ENCODE measurements at places on chromosomes 6 and 20.

GRCh38 chr6:25413207-25413905, 134.2 kb downstream of the CARMIL1 start:
- DNase-seq, result no peak

- DNase-seq, result no peak
These were observed 16.8 kb downstream of the TAF4 start for GRCh38 chr20:62048821-62049291.

DNA sequence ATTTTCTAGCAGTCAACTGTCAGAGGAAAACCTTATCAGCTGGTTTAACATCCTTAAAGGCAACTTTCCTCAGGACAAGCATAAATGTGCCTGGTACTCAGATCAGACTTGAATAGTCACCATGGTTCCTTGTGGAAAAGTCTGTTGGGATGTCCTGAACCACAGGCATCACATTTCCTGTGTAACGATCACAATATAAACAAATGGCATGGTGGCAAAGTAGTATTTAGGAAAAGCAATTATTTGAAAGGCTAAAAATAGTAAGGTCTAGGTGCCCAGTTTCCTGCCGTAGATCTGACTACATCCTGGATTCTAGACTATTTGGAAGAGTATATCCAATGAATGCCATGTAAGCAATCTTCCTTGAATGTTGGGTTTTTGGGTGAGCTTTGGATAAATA, 271.9 kb upstream of the AGPAT4 start:
- DNase-seq, result no peak

GRCh38 chr6:119442776-119443184, 93.2 kb upstream of the MAN1A1 start:
- DNase-seq, result no peak

GRCh38 chr6:6811128-6812009, 222.8 kb downstream of the LY86 start:
- DNase-seq, result no peak

GRCh38 chr6:90715093-90715655, 128.3 kb upstream of the MAP3K7 start:
- DNase-seq, result no peak

- no peak for DNase-seq
These were observed 36.4 kb downstream of the RIPOR2 start for GRCh38 chr6:24899136-24899996.

DNA sequence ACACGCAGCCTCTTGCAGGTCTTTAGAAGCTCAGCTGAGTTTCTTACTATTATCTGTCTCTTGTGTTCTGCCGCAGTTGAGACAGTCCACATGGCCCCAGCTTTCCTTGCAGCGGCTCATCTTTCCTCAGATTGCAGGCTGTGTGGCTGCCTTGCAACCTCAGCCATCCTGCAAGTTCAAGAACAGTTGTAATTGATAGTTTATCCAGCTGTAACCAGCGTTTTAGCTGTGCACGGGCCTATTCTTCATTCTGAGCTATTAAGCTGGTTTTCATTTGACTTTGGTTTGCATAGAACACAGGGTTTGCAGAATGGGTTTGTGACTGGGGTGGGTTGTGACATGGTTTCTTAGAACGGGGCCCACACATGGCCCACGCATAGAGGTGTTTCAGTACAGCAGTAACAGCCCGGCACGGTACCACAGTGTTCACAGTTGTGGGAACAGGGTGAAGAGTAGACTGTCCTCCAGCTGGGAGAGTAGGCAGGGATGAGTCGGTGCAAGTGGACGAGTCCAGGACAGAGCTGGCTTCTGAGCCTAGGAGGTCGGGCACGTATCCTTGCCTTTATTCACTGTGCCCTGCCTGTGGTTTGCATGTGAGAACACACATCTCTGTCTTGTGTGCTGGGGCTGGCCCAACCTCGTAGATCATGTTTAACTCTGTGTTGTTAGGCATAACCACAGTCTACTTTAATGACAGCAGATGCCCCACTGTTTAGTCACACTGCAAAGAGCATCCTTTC, 89.2 kb downstream of the RPP40 start:
- no peak for DNase-seq

DNA sequence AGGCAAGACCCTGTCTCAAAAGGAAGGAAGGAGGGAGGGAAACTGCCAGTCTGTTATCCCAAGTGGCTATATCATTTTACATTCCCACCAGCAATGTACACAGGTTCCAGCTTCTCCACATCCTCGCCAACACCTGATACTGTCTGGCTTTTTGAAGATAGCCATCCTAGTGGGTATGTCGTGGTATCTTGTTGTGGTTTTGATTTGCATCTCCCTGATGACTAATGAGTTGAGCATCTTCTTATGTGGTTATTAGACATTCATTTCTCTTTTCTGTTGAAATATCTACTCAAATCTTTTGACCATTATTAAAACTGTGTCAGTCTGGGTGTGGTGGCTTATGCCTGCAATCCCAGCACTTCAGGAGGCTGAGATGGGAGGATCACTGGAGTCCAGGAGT, 47.9 kb upstream of the ARID1B start:
- DNase-seq, result no peak

All from NCI-H1105 (cell line).